ENCODE measurements at places on chromosomes 4 and X. TPM values are rescaled to one million over a fixed set of nuclear protein-coding genes. Genes with fewer than 3 reads are reported as not detected.

DNA sequence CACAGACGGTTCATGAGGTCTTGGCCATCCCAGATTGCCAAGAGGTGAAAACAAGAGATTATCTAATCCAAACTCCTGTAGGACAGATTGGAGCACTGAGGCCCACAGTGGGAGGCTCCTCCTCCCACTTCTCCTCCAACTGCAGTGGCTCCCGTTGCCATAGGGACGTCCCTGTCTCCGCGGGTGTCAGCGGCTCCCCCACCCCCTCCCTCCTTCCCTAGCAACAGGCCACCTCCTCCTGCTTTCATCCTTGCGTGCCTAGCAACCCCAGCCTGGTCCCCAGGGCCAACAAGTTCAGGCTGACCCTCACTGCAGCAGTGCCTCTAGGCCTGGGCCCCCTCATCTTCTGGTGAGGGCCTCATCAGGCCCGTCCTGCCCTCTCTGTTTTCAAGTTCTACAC is 6.8 kb upstream of the IQSEC2 start:
- DNase-seq: no peak

DNA sequence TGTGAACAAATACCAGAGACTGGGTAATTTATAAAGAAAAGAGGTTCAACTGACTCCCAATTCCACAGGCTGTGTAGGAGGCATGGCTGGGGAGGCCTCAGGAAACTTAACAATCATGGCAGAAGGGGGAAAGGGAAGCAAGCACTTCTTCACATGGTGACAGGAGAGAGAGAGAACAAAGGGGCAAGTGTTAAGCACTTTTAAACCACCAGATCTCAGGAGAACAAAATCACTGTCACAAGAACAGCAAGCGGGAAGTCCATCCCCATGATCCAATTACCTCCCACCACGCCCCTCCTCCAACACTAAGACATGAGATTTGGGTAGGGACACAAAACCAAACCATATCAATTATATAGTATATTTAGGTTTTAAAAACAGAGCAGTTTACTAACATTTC is 30.8 kb downstream of the MOB1B start:
- no peak for DNase-seq

ADRA2C gene
- total RNA-seq: 2.3 TPM

DNA sequence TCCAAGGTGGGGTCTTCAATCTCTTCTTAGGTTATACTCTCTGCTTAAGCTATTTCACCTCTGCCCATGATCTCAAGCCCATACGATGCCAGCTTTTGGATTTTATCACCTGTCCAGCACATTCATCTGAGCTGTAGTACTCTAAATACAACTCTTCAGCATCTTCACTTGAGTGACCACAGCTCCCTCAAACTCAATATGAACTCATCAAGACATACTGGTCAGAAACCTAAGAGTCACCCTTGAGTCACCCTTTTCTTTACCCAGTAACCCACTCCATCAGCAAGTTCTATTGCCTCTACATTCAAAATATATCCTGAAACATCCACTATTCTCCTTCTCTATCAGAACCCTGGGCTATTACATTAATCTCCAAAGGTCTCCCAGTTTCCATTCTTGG is 69.4 kb downstream of the DCHS2 start:
- DNase-seq: no peak

GRCh38 chrX:17323397-17323796 is 51.6 kb upstream of the NHS start:
- DNase-seq: no peak

GBA3 gene
- total RNA-seq: 4.0 TPM

LPAR4 gene
- total RNA-seq: 0.29 TPM

UGT8 gene
- 66.8 TPM for total RNA-seq

DNA sequence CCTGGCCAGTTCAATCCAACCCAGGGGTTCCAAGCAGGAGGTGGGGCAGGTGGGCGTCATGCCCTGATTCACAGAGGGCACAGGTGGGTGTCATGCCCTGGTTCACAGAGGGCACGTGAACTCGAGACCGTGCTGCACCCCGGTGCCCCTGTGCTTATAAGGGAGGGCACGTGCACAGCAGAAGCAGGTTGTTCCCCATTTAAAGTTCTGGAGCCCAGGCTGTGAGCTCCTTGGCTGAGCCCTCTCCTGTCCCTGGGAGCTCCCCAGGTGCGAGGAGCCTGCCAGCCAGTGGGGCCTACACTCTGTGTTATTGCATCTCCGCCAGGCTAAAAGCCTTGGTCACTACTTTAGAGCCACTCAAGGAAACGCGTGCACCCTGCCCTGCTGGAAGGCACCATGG is 3.2 kb upstream of the CPZ start:
- no peak for DNase-seq

DNA sequence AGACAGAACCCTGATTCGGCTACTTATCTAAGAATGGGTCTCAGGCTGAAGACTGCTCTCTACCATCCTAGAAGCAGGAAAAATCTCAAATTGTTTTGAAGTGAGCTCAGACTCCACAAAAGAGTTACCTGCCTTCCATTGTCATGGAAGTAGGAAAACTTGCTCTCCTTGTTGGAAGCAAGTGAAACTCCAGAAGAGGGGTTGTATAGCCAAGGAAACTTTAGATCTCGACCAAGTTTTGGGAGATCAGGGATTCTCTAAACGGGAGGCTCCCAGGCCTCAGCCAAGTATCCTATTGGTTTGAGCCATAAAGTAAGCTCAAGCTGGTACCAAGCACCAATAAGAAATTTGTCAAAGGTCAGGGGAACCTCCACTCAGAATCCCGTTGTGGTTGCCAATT is 9.2 kb upstream of the FHDC1 start:
- DNase-seq: no peak

- no peak for DNase-seq
These were observed 773 bp downstream of the PRMT9 start for GRCh38 chr4:147683188-147683591.

DNA sequence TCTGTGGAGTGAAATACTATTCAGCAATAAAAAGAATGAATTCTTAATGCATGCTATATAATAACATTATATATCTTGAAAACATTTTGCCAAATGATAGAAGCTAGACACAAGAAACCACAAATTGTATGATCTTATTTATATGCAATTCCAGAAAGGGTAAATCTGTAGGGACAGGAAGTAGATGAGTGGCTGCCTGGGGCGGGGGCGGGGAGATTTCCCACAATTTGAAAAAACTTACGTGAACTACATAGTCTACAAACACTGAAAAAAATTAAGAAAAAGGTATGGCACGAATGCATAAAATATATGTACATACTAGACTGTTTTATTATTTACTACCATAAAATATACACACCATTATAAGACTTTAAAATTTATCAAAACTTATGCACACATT is 81.6 kb downstream of the WWC2 start:
- no peak for DNase-seq

DNA sequence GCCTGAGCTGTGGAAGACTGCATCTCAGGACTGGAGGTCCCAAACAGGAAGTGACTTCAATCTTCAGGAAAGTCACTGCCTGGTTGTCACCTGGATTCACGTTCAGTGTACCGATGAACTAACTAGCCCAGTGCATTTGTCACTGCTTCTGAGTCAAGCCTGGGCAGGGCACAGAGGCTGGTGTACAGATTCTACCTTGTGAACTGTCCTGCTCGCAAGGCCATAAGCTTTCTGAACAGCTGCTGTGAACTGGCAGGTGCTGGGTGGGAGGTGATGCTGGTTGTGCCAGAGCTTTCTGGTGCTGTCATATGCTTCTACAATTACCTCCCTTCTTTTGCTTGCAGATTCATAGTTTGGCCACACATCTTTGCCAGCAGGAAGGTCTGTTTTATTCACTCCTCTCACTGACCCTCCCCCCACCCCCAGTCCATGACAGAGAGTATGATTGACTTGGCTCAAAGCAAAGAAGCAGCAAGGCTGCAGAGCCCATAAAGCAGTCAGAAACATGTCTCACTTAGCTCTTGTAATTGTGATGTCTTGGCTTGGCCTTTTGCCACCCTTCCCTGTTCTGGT is 40.5 kb downstream of the ZCCHC12 start:
- DNase-seq: no peak

ITIH6 gene
- total RNA-seq: not detected

CYLC1 gene
- total RNA-seq: not detected

DNA sequence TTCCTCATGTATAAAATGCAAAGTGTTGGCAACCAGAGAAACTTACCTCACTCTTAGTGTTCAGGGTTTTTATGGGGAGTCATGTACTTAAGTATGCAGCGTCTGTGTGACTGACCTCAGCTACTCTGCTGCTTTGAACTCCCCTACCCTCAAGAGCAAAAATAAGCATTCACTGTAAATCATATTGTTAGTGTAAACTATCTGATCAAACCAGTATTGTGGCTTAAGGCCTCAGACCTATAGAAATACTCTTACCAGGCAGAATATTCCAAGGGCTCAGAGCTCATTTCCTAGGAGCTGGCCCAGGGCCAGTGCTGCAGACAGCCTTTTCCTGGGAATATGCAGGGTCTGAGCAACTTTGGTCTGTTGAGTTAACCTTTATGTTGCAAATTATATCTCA is 453.1 kb downstream of the CCSER1 start:
- no peak for DNase-seq

- DNase-seq: no peak
These were observed 117.1 kb downstream of the HNRNPD start for GRCh38 chr4:82256718-82257117.

GYPA gene
- not detected for total RNA-seq

TCEAL5 gene
- not detected for total RNA-seq

PPP2R2C gene
- total RNA-seq: 0.41 TPM

DNA sequence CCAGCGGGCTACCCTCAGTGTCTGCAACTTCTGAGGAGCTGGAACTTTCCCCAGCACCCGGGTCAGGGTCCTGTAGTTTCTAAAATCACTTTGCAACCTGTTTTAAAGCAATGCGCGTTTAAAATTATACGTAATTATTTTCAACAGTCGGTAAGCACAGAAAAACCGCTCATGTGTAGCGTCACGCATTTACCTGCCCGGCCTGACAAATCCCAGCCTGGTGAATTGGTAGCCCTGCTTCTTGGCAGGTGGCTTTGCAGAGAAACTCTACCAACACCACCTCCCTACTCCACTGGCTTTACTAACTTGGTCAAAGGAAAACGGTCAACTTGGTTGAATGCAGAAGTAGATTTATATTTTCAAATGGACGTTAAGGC is 640 bp downstream of the BANK1 start:
- DNase-seq: peak; percentile 22

DNA sequence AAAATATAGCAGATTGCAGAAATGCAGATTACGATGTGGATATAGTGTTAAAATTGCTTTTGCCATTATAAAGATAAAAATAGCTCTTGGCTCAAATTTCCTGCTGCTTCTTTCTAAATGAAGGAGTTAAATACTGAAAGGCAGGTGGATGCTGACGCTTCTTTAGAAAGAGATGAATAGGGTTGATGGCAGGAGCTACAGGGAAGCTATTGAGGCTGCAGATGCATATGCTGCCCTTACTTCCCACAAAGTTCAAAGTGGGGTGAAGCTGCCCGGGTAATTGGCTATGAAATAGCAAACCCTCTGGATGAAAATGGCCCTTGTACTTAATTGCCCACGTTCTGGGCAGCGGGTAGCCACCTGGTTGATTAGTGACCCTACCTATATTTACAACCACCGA is 379.5 kb downstream of the ZIC3 start:
- DNase-seq: no peak

DCUN1D4 gene
- 31.1 TPM for total RNA-seq

DNA sequence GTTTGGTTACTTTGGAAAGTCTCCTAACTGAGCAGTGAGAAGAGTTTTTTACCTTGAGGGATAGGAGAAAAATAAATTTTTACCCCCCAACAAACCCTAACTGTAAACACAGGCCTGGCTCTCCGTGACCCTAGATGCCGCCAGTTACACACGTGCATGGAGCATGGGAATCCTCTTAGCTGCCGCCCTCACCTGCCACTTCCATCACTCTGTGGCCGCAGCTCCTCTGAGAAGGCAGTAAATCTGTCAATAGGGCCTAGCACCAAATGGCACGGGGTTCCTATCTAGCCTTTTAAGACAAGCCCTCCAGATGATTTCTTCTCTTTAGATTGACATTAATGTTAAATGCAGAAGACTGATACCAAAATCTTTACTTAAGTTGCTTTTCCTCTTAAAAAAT is 330.3 kb upstream of the FAM241A start:
- DNase-seq: no peak

OCRL gene
- 30.7 TPM for total RNA-seq

- DNase-seq: no peak
These were observed 52.4 kb upstream of the FHL1 start for GRCh38 chrX:136094962-136095361.

DNA sequence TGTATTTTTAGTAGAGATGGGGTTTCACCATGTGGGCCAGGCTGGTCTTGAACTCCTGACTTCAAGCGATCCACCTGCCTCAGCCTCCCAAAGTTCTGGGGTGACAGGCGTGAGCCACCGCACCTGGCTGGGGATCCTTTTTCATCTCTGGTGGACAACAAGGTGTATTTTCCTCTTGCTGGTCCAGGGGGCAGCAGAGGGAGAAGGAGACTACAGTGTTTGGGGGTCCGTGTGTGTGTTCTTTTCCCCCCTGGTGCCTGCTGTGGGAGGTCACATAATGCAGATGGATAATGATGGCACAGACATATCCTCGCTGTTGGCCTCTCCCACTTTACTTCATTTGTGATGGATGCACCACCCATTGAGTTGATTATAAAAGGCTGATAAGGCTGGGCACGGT is 39.0 kb upstream of the CD99 start:
- no peak for DNase-seq

GRCh38 chr4:158786121-158786601 is 17.3 kb downstream of the FNIP2 start:
- no peak for DNase-seq

CT45A1 gene
- total RNA-seq: not detected

- DNase-seq: no peak
These were observed 174.9 kb upstream of the FRG1 start for GRCh38 chr4:189765736-189766135.

- no peak for DNase-seq
These were observed 63.6 kb downstream of the UPRT start for GRCh38 chrX:75337525-75337924.

DCHS2 gene
- 1.1 TPM for total RNA-seq

SYNPO2 gene
- total RNA-seq: 804 TPM

- no peak for DNase-seq
These were observed 2182.9 kb upstream of the TENM3 start for GRCh38 chr4:180060159-180060889.

- DNase-seq: no peak
These were observed 144.5 kb downstream of the NPNT start for GRCh38 chr4:106039796-106040195.

DNA sequence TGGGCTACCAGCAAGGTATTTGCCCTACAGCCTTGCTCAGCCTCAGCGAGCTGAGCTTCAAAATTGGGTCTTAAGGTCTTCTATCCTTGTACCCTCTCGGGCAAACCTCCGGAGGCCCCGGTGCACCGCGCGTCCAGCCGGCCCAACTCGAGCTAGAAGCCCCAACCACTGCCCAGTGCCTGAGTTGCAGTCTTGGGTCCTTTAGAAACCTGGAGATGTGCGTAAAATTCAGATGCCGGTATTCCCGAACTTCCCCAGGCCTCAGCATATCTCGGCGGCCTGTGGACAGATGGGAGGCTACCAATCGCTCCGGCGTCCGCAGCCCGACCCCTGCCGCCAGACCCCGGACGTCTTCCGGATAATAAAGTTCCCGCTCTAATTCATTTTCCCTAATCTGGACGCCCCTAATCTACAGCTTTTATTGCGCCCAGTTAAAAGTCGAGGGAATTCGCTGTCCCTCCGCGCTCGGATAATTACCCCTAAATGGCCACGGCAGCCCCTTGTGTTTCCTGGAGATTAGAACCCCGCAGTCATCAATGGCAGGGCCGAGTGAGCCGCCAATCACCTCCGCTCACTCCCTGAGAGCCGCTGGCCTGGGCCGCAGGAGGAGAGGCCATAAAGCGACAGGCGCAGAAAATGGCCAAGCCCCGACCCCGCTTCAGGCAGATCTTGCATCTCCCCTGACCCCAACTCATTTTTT is 1.5 kb upstream of the MSX1 start:
- no peak for DNase-seq

IL15 gene
- 7.2 TPM for total RNA-seq

TCEANC gene
- total RNA-seq: 4.8 TPM

NHSL2 gene
- total RNA-seq: 1.2 TPM

All from mucosa of descending colon (tissue), 3 donors.